Activated CD8-positive, alpha-beta T cell treated with anti-CD3 and anti-CD28 coated beads, Interleukin-2, amount 10 ng/mL, durations not matched to agents 7 days and 5 days (primary cell): ENCODE measurements at places on chromosomes 6 and 20. TPM values are rescaled to one million over a fixed set of nuclear protein-coding genes. Genes with fewer than 3 reads are reported as not detected.

- no peak for DNase-seq
Observed at GRCh38 chr6:47163536-47163935, 121.4 kb upstream of the ADGRF1 start.

- DNase-seq, result no peak
Observed at GRCh38 chr20:7836076-7836475, 104.2 kb downstream of the HAO1 start.

GRCh38 chr6:93423542-93423941 is 4.2 kb upstream of the EPHA7 start:
- DNase-seq, result peak; percentile 39

- DNase-seq, result no peak
Observed at GRCh38 chr6:111858347-111858746, 14.9 kb downstream of the FYN start.

DNA sequence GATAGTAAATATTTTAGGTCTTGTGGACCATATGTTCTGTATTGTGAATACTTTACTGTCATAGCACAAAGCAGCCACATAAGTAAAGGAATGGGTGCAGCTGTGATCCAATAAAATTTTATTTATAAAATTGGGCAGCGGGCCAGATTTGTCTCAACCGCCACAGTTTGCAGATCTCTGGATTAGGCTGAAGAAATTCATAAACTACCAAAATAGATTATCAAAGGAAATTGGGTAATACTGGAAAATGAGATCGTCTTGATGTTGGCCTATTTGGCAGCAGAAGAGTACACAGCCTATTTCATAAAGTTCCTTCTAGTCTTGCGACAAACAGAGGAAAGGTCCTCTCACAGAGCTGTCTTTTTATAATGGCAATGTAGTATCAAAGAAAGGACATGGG is 69.8 kb downstream of the DZANK1 start:
- no peak for DNase-seq

DNA sequence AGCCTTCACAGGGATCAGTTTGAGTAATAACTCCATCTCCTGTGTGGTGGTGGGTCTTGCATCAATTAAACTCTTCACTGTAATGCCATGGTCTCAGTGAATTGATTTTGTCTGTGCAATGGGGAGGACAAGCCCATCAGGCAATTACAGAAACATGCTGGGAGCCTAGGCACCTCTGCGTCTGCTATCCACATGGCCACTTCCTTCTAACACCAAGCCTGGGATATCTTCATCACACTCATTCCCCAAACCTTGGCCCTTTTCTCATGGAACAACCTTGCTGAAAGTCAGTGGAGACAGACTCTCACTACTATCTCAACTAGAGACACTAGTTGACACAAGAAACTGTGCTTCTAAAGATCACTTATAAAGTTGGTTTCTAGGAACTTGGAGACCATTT is 210.1 kb upstream of the SHLD1 start:
- DNase-seq, result no peak

- DNase-seq, result no peak
Observed at GRCh38 chr6:50202766-50203165, 153.0 kb upstream of the DEFB112 start.

- no peak for DNase-seq
Observed at GRCh38 chr20:2816583-2817340, 598 bp downstream of the TMEM239 start.

DNA sequence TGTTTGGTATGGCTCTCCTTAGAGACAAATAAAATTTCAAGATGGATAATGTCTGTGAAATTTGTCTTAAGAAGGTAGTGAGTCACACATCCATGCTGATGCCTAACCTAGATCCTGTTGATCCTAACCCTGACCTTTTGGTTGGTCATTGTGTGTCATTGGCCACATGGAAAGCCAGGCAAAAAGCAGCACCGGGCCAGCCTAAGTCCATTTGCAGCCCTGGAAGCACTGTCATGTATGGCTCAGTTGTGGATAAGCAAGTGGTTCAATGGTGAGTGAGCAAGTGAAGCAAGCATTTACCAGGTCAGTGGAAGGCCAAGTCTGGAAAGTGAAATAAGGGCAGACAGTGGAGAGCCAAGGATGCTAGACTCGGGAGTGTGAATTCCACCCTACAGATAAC is 12.1 kb upstream of the XRN2 start:
- no peak for DNase-seq

DNA sequence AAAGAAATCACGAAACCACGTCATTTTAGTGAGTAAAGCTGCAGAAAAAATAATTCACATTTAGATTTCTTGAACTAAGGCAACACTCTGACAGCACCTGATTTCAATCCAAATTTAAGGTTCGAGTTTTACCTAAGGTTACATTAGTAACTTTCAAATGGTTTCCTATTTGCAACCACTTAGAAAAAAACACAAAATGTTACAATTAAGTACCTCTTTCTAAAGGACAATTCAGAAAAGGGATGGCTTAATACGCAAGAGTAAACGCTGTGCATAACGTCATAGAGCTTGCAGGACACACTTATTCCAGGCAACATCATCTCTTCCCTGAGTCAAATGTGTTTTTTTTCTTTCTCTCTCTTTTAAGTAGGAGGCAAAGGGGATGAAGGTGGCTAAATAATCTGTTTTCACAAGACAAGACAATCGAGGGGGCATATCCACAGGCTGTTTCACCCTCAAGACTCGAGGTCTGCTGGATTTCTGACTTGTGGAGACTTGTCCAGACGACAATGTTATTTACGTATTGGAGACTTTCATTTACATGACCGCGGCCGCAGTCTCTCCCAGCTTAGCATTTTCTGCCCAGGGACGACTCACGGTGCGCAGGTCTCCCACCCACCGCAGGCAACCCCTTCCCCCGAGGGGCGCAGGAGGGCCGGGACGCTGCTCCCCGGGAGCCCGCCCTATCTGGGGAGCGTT is 86.0 kb downstream of the SESN1 start:
- peak; percentile 35 for DNase-seq

GRCh38 chr6:162485464-162485863 is 242.1 kb downstream of the PRKN start:
- DNase-seq, result no peak

GRCh38 chr6:178119-178518 is 114.2 kb upstream of the DUSP22 start:
- no peak for DNase-seq

GRCh38 chr6:155121699-155122098 is 126.6 kb downstream of the TIAM2 start:
- DNase-seq, result no peak

The TREML1 gene
- not detected for total RNA-seq

The ILRUN gene
- total RNA-seq, result 57.4 TPM

The FOXF2 gene
- not detected for total RNA-seq
